SW480 (cell line): ENCODE measurements at places on chromosomes 2 and 18.

DNA sequence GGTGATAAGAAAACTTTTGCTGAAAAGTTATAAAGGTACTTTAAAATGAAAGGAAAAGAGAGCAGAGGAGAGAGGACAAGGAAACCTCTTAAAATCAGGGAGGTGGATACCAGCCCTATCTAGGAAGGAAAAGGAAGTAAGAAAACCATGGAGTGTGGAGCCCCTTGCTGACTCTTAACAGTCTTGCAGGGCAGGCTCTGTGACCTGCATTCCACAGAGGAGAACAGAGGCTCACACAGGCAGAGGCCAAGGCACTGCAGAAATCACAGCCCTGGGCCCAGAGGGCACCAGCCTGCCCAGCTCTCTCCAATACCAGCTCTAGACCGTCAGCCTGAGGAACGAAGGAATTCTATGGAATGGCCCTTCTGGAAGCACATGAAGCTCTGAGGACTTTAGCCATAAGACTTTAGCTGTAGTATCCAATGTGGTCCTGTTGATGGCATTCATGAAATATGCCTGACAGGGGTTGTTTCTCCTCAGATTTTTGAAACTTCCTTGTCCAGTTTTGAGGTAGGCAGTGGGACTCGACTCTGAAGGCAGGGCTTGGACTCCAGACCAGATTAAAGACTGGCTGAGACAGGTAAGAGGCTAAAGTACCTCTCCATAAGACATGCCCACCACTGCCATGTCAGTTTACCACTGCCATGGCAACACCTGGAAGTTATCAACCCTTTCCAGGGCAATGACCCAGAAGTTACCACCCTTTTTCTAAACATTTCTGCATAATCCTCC is 216.3 kb downstream of the ANAPC1 start:
- DNase-seq: peak; percentile 74

GRCh38 chr2:219416235-219416602 is 2.0 kb upstream of the DES start:
- no peak for DNase-seq

- DNase-seq: no peak
These were observed 7.5 kb downstream of the MEX3C start for GRCh38 chr18:51190000-51190399.

DNA sequence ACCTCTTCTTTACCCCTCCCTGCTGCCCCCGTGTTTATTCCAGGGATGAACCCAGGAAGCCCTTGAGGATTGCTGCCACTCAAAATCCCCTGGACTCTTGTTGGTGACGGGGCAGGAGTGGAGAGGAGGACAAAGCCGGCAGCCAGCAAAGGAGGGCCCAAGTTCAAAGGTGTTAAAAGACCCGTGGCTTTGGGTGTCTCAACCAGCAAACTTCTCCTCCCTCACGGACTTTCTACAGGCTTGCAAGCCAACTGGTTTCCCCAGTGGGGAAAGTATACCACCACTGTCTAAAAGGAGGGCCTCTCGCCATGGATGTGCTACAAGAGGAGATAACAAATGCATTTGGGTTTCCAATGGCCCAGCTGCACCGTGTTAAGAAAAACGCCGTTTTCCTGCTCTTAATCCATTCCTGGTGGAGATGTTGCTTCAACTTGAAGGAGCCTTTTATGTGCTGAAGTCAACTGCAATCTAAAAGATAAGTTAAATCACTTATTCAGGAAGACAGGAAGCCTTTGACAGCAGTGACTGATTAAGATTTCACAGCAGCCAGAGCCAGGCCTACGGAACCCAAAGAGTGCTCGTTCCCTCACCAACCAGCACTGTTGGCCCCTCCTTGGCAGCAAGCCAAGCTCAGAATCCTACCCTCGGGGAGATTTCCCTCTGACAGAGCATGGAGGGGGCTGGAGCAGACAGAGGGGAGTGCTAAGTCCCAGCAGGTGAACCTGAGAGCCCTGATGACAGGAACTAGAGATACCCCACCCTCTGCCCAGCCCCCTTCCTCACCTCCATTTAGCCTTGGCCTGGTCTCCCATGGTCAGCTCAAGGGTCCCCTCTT is 57.8 kb downstream of the ZBTB7C start:
- DNase-seq: no peak

- DNase-seq: no peak
These were observed 40.6 kb downstream of the TMEM178A start for GRCh38 chr2:39706312-39706711.

DNA sequence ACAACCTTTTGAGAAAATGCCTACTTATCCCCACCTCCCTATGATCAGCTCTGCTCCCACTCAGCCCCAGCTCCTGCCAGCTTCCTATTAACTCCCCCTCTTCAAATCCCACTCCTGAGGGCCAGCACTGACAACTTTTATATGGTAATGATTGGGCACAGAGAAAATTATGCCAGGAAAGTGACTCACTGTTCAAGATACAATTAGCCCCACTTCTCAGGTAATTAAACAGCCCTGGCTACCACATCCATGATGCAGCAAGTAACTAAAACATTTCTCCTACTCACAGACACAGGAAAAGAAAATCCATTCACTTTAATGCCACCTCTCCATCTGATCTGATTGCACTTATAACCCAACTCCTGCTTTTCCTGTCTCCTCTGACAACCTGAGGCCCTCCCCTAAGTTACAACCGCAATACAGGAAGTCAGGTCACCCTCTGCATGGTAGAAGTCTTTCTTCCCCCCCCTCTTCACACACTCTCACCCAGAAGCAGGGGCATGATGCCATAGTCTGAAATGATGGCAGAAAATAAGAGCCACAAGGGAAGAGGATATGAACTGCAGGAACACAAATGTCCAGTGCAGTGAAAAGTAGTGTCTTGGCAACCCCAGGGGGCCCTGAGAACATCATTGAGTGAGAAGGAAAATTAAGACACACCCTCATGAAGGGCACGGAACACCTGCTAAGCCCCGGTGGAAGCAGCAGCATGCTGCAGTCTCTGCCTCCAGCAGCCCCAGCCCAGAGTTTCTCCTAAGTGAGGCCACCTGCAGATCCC is 54.4 kb downstream of the STK39 start:
- peak; percentile 64 for DNase-seq

DNA sequence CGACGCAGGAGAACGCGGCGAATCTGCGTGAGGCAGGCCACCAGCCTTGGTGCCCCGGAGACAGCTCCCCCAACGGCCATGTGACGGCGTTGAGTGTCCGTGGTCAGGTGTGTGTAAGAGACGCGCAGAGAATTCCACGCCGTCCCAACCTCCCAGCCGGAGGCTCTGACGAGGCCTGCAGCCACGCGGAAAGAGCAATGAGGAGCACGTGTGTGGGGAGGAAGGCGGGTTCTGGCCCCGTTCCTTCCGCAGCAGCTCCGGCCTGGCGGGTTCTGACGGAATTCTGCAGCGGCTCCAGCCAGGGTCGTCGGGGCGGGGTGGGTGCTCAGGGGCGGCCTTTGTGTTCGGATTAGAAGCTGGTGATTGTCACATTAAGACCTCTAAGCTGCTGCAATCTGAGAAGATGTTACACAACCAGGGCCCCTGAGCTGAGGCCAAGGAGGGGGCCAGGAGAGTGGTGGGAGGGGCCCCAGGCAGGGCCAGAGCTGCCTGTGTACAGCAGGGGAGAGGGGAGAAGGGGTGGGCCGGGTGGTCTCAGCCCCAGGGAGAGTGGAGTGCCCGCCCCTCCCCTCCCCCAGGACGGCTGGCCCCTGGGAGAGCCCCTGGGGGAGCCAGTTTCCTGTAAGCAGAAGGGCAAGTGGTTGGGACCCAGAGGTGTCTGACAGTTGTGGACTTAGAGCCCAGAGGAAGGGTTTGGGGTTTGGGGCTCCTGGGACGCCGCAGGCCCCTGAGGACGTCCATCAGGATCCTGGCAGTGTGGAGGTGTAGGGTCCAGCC is 5.1 kb upstream of the GAL3ST2 start:
- DNase-seq: no peak

DNA sequence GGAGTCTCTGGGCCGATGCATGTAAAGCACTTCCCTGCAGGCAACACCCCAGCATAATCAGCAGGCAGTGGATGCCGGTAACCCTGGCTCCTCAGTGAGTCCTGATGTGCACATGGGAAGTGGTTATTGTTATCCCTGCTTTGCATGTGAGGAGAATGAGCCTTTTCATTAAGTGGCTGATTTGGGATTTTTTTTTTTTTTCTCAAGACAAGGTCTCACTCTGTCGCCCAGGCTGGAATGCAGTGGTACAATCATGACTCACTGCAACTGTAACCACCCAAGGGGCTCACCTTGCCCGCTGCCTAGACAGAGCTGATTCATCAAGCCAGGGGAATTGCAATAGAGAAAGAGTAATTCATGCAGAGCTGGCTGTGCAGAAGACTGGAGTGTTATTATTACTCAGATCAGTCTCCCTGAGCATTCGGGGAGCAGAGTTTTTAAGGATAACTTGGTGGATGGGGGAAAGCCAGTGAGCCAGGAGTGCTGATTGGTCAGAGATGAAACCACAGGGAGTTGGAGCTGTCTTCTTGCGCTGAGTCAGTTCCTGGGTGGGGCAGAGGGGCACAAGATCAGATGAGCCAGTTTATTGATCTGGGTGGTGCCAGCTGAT is 95.4 kb downstream of the SOCS6 start:
- DNase-seq: peak; percentile 86

DNA sequence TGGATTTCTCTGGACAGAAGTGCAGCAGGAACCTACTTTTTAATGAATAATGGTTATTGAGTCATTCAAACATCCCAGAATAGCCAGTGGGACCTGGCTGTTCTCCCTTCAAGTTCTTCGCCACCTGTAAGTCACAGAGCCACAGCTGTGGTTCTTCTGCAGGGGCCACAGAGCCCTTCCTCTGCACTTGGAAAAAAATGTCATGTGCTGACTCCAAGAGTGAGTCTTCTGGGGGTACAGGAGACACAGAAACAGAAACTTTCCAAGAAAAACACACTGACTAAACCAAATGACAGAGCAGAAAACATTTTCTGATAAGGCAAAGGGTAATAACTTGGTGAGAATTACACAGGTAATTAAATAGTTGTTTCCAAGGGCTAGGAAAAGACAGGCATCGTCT is 68.7 kb upstream of the FN1 start:
- no peak for DNase-seq

DNA sequence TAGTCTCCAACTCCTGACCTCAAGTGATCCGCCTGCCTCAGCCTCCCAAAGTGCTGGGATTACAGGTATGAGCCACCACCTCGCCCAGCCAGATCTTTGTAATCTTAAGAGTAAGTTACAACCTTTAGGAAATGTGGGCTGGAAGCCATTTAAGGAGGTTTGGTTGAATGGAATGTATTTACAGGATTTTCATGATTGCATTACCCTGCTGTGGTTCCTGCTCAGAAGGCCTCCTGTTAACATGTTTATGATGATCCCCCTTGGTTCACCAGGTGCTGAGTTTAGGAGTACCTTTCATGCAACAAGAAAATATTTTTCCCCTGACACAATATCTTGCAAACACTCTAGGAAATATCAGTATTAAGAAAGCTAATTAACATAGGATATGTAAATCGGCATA is 187.4 kb upstream of the SH3BP4 start:
- no peak for DNase-seq

GRCh38 chr2:240258685-240259084 is 118.2 kb upstream of the OTOS start:
- no peak for DNase-seq

- DNase-seq: peak; percentile 80
These were observed 4.8 kb downstream of the ALK start for GRCh38 chr2:29916571-29916970.
